ENCODE measurements at places on chromosomes 6 and 20.

- H3K27ac ChIP-seq = no peak overlapping the region
- peaks cover 11% of the 10 kb centered on the region for H3K4me1 ChIP-seq
- no peak overlapping the region for H3K4me3 ChIP-seq
- DNase-seq = no peak
Observed at GRCh38 chr6:57224769-57225515, 2.8 kb upstream of the RAB23 start.

- H3K36me3 ChIP-seq = no peaks in the 10 kb centered on the region
- H3K27ac ChIP-seq = no peak overlapping the region
- no peak overlapping the region for H3K4me3 ChIP-seq
- peaks cover 4% of the 10 kb centered on the region for H3K27me3 ChIP-seq
- DNase-seq = no peak
Observed at GRCh38 chr6:109295109-109295773, 87.0 kb downstream of the CD164 start.

- peaks cover 18% of the 10 kb centered on the region for H3K4me1 ChIP-seq
- H3K27me3 ChIP-seq = no peaks in the 10 kb centered on the region
- H3K4me3 ChIP-seq = peak overlapping the region; percentile 71
- peak; percentile 91 for DNase-seq
- peak overlapping the region; percentile 78 for H3K27ac ChIP-seq
- peaks cover 6% of the 10 kb centered on the region for H3K36me3 ChIP-seq
Observed at GRCh38 chr20:34709831-34710567, 5.9 kb downstream of the TP53INP2 start.

DNA sequence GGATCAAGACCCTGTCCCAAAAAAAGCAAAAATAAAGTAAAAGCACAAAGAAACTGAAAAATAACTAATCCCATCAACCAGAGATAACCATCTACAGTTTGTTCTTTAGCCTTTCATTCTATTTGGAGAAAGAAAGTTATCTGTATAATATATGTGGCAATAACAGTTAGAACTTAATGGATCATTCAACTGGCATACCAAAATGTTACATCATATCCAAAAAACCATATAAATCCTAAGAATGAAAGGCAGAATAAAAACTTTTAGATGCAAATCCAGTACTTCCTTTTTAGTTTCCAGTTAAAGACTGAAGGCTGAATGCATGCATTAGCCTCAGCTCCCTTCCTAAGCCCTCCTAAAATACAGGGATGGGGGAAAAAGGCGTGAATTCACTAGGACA is 25.2 kb downstream of the ILRUN start:
- no peak for DNase-seq
- peak overlapping the region; percentile 91 for H3K27ac ChIP-seq
- H3K4me1 ChIP-seq = peaks cover 43% of the 10 kb centered on the region
- H3K27me3 ChIP-seq = no peaks in the 10 kb centered on the region

DNA sequence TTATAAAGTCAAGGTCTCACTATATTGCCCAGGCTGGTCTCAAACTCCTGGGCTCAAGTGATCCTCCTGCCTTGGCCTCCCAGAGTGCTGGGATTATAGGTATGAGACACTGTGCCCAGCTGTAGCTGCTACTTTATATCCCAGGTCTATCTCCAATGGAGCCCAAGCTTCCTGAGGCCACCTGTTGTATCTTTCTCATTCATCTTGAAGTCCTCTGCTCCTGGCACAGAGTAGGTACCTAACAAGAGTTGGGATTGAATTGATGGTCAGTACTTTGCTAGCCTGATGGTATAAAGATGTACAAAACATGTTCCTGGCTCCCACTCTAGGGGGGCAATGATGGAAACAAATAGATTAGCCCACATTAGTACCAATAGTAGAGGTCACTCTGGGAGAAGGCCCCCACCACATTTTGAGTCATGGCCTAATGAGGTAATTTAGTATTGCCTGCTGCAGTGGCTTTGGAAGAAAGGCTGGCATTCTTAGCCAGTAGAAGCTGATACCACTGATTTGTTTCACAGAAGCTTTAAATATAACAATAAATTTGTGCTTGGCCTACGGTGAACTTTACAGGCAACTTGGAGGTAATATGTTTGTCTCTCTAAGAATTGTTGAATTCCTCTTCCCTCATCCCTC is 5.4 kb downstream of the PTPN1 start:
- H3K36me3 ChIP-seq = no peaks in the 10 kb centered on the region
- H3K27ac ChIP-seq = peak overlapping the region; percentile 97
- peak overlapping the region; percentile 92 for H3K4me3 ChIP-seq
- no peak for DNase-seq

DNA sequence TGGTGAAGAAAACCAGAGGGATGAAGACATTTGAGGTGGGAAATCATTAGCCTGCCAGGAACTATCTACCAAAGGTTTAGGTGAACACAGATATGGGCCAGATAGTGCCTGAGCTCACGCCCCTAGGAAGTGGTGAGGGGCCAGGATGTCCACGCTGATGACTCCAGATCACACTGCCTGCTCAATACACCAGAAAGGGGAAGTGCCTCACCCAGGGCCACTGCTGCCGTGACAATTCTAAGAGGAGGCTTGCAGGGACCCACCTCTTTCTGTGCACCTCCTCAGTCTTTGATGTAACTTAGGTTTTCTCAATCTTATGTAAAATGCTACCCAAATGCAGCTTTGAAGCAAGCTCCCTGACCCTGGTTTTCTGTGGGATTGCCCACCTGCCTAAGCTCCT is 5.4 kb upstream of the RAB44 start:
- no peaks in the 10 kb centered on the region for H3K36me3 ChIP-seq
- H3K27me3 ChIP-seq = no peaks in the 10 kb centered on the region
- peaks cover 36% of the 10 kb centered on the region for H3K4me1 ChIP-seq
- DNase-seq = peak; percentile 92

GRCh38 chr20:55513954-55514353 is 491.4 kb downstream of the CBLN4 start:
- no peaks in the 10 kb centered on the region for H3K4me1 ChIP-seq
- H3K27ac ChIP-seq = no peak overlapping the region
- no peak for DNase-seq
- no peaks in the 10 kb centered on the region for H3K27me3 ChIP-seq
- no peaks in the 10 kb centered on the region for H3K36me3 ChIP-seq

GRCh38 chr20:1526310-1526709 is 31.2 kb downstream of the SIRPD start:
- no peaks in the 10 kb centered on the region for H3K27me3 ChIP-seq
- no peak for DNase-seq
- H3K4me1 ChIP-seq = no peaks in the 10 kb centered on the region
- no peak overlapping the region for H3K27ac ChIP-seq
- no peak overlapping the region for H3K4me3 ChIP-seq
- no peaks in the 10 kb centered on the region for H3K36me3 ChIP-seq

GRCh38 chr6:133407320-133408100 is 166.4 kb downstream of the EYA4 start:
- DNase-seq = no peak
- no peak overlapping the region for H3K27ac ChIP-seq
- no peaks in the 10 kb centered on the region for H3K27me3 ChIP-seq
- H3K4me1 ChIP-seq = no peaks in the 10 kb centered on the region
- H3K36me3 ChIP-seq = no peaks in the 10 kb centered on the region
- no peak overlapping the region for H3K4me3 ChIP-seq

GRCh38 chr6:3549314-3549940 is 92.6 kb upstream of the SLC22A23 start:
- DNase-seq = no peak
- peaks cover under 1% of the 10 kb centered on the region for H3K27me3 ChIP-seq
- H3K4me1 ChIP-seq = no peaks in the 10 kb centered on the region
- H3K27ac ChIP-seq = no peak overlapping the region
- no peaks in the 10 kb centered on the region for H3K36me3 ChIP-seq

- H3K36me3 ChIP-seq = no peaks in the 10 kb centered on the region
- peak overlapping the region; percentile 100 for H3K27ac ChIP-seq
- no peak for DNase-seq
- H3K27me3 ChIP-seq = no peaks in the 10 kb centered on the region
Observed at GRCh38 chr6:111481836-111482187, 1.2 kb downstream of the REV3L start.

GRCh38 chr20:51359947-51360346 is 182.6 kb downstream of the NFATC2 start:
- H3K27ac ChIP-seq = no peak overlapping the region
- no peaks in the 10 kb centered on the region for H3K27me3 ChIP-seq
- no peak for DNase-seq
- H3K36me3 ChIP-seq = no peaks in the 10 kb centered on the region

GRCh38 chr6:127381384-127381783 is 38.0 kb upstream of the ECHDC1 start:
- H3K4me3 ChIP-seq = no peak overlapping the region
- H3K27ac ChIP-seq = no peak overlapping the region
- no peak for DNase-seq
- no peaks in the 10 kb centered on the region for H3K27me3 ChIP-seq
- no peaks in the 10 kb centered on the region for H3K36me3 ChIP-seq
- H3K4me1 ChIP-seq = no peaks in the 10 kb centered on the region

- H3K27ac ChIP-seq = no peak overlapping the region
- no peaks in the 10 kb centered on the region for H3K27me3 ChIP-seq
- DNase-seq = no peak
- H3K4me3 ChIP-seq = no peak overlapping the region
Observed at GRCh38 chr6:163955096-163955495, 540.6 kb downstream of the QKI start.

DNA sequence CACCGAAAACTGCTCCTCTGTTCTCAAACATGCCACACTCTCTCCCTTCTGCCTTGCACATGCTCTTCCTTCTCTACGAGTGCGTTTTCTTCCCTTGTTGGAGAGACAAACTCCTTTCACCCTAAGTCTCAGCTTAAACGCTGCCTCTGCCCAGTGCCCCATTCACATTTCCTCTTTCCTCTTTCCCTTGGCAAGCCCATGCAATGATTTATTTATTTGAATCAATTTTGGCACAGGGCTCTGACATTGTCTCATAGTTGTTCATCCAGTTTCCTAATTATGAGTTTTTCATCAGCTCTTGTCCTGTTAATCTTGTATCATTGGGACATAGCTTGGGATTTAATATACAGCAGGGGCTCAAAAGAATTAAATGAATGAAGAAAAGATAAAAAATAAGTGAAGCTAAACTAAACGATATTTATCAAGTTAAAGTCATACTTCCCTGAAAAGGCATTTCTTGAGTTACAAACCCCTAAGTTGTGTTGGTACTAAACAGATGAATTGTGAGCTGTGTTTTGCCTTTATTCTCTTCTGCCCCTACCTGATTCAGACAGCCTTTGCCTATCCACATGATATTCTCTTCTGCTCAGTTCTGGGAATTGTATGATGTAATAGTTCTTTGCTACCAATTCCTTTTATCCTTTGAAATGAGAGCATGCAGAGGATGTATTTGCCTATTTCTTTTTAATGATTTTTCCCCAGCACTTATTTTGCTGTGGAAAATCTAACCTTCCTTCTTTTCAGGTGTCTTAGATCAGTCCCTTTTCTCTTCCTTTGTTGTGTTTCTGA is 704.4 kb downstream of the UTRN start:
- no peak overlapping the region for H3K4me3 ChIP-seq
- DNase-seq = no peak
- no peaks in the 10 kb centered on the region for H3K4me1 ChIP-seq

- no peak for DNase-seq
- H3K27ac ChIP-seq = no peak overlapping the region
- H3K4me3 ChIP-seq = no peak overlapping the region
Observed at GRCh38 chr6:98747960-98748359, 86.4 kb upstream of the POU3F2 start.

DNA sequence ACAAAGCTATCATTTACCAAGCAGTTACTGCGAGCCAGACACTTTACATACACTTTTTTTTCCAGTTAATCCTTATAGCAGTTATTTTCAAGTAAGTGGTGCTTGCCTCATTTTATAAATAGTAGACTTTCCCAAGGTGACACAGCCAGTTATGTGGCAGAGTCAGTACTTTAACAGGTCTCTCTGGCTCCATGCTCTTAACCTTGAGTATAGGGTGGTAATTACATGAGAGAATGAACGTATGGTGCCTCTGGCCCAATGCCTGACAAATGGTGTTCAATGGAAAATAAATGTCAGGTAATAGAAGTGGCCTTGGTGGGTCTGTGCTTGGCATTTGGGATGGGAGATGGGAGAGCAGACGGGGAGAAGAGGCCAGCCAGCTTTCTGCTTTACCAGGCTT is 316.3 kb downstream of the SLC35F1 start:
- no peak overlapping the region for H3K4me3 ChIP-seq
- H3K4me1 ChIP-seq = no peaks in the 10 kb centered on the region
- H3K27me3 ChIP-seq = no peaks in the 10 kb centered on the region
- no peak overlapping the region for H3K27ac ChIP-seq
- no peak for DNase-seq

- H3K4me1 ChIP-seq = no peaks in the 10 kb centered on the region
- DNase-seq = no peak
- H3K36me3 ChIP-seq = no peaks in the 10 kb centered on the region
- no peak overlapping the region for H3K4me3 ChIP-seq
- no peak overlapping the region for H3K27ac ChIP-seq
Observed at GRCh38 chr6:127539272-127539671, 20.1 kb upstream of the MTCL3 start.

DNA sequence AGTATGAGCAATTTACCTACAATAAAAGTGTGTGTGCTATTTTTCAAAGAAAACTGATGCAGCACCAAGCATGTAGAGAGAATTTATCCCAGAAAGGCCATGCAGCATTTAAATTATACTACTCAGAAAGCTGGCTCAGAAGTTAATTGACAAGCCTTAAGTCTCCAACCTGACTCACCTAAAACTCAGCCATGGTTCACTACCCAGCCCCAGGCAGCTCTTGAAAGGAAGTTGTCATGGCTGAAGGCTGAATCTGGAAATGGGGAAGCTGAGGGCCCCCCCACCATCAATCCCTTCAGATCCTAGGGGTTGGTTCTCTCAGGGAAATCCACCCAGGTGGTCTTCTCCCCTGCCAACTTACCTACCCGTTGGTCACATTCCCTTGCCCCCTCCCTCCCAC is 19.7 kb downstream of the PPIL6 start:
- H3K4me3 ChIP-seq = no peak overlapping the region
- H3K27me3 ChIP-seq = no peaks in the 10 kb centered on the region
- H3K4me1 ChIP-seq = no peaks in the 10 kb centered on the region
- DNase-seq = no peak
- no peaks in the 10 kb centered on the region for H3K36me3 ChIP-seq

DNA sequence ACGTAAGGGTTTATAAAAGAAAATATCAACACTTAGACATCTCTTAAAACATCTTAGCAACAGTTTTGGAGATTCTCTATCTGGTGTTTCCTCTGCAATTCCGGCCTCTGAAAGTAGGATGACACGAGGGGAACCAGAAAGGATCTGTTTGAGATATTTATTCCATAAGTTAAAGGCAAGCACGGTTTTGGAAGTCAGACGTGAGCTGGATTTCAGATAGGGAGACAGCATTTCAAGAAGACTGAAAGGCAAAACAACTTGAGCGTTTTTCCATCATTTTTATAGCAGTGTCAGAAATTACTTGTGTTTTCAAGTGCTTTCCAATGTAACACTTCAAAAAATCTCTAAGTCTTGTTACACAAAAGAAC is 52.9 kb upstream of the BTN3A2 start:
- no peaks in the 10 kb centered on the region for H3K36me3 ChIP-seq
- H3K27me3 ChIP-seq = no peaks in the 10 kb centered on the region
- H3K4me1 ChIP-seq = peaks cover 12% of the 10 kb centered on the region
- H3K4me3 ChIP-seq = peak overlapping the region; percentile 55

- no peak overlapping the region for H3K27ac ChIP-seq
- peaks cover 7% of the 10 kb centered on the region for H3K36me3 ChIP-seq
- H3K4me3 ChIP-seq = no peak overlapping the region
- no peaks in the 10 kb centered on the region for H3K4me1 ChIP-seq
- no peak for DNase-seq
- no peaks in the 10 kb centered on the region for H3K27me3 ChIP-seq
Observed at GRCh38 chr20:21338291-21338690, 35.2 kb downstream of the XRN2 start.

GRCh38 chr6:170107606-170108222 is 183.2 kb downstream of the DLL1 start:
- no peaks in the 10 kb centered on the region for H3K4me1 ChIP-seq
- H3K36me3 ChIP-seq = no peaks in the 10 kb centered on the region
- no peak overlapping the region for H3K4me3 ChIP-seq

GRCh38 chr6:100457311-100457990 is 7.3 kb downstream of the SIM1 start:
- no peak for DNase-seq
- H3K36me3 ChIP-seq = no peaks in the 10 kb centered on the region
- H3K4me3 ChIP-seq = no peak overlapping the region
- H3K27me3 ChIP-seq = peaks cover 100% of the 10 kb centered on the region

Data from spleen (tissue), 13 donors.